Gastroesophageal sphincter (tissue), 4 donors: ENCODE measurements at places on chromosomes 16 and 17.
A peak's percentile ranks its signal among the peaks of the same experiment; 100 is the strongest.

GRCh38 chr17:46737326-46737725 is 81.2 kb downstream of the WNT3 start:
- no peak for ATAC-seq

- no peak for ATAC-seq
Observed at GRCh38 chr17:69061721-69062556, 1.2 kb upstream of the ABCA9 start.

GRCh38 chr17:39737760-39738567 is at the start of gene GRB7:
TSS of gene GRB7 (plus strand) at chr17:39737938. CDS start at chr17:39742302, 4,364 bp downstream.
- ATAC-seq, result no peak

DNA sequence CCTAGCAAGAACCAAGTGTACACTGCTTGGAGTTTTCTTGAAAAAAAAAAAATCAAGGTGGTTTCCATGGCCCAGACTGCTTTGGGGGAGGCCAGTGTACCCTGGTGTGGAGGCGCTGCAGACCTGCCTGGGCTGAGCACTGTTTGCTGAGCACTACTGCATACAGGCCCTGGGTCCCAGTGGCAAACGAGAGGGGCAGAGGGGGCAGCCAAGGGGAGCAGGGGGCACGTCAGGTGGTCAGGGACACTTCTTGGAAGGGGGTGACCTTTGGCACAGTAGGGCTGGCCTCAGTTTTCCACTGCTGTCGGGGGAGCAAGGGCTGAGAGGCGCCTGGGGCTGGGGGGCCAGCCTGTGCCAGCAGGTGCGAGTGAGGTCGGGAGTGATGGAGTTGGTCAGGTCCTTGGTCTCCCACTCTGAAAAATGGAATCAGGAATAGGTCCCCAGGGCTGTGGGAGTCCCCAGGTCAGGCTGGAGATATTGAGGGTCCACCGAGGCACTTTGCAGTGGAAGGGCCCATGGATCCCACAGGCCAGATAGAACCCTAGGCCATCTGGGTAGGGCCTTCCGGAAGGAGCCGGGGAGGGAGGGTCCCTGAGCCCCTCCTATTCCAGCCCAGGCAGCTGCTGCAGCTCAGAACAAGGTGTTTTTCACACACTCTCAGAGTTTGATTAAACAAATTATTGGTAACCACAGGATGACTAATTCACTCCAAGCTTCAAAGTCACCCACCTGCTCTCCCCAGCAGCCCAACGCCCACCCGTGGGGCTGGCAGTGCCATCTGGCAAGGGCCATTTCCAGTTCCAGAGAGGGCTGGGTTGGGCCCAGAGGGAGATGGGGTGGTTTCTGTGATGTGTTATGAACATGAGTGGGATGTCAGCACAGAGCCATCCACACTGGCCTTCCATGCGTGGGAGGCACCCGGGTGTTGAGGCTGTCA is 3.5 kb downstream of the ZFPM1 start:
- ATAC-seq, result no peak

DNA sequence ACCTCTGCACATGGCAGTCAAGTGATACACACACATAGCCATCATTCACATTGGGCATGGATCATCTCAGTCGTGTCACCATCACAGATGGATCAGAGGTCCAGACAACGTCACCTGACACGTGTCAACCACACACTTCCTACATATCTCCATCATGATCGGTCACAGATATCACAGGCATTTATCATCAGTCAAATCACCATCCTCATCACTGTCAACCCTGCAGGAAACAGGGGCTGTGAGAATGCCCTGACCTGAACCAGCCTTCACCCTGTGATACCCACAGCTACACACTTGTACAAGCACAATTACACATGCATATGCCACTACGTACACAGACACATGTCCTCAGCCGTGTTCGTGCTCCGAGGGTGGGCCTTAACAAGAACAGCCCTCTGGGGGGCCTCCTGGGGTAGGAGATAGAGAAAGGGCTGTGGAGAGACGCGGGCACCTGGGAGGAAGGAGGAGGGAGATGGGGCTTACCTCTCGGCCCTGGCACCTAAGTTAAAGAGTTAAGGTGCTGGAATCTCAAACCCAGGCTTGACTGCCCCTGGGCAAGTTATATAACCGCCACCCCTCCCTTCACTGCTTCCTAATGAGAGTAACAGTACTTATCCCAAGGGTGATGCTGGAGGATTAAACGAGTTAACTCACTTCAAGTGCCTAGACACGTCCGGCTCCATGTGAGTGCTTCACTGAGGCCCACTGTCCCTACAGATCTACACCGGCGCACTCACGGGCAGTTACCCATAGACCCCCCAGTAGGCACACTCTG is 1.1 kb downstream of the SLC12A4 start:
- no peak for ATAC-seq

DNA sequence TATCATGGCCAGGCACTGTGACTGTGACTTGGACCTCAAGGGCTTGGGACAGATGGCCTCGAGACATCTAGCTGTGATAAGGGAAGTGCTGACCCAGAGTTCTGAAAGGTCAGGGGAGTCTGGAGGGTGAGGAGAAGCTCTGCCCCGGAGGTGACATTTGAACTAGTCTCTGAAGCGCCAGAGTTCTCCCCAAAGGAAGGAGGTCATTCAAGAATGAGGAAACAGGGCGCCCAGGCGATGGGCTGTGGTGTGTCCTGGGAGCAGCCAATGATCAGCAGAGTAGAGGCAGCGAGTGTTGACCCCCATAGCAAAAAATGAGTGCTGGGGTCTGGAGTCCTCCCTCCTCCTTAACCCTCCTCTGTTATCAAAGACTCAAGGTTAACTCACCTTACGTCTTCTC is 4.9 kb downstream of the STARD3 start:
- no peak for ATAC-seq

DNA sequence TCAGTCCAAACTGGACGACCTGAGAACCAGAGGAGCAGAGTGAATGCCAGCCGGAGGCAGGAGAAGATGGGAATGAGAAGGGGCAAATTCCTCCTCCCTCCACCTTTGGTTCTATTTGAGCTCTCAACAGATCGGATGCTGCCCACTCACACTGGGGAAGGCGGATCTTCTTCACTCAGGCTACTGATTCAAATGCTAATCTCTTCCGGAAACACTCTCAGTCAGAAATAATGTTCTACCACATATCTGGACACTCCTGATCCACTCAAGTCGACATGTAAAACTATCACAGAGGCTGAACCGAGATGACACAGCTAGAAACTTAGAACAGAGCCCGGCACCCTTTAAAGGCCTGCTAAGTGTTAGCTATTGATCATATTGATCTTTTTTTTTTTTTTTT is 57.4 kb upstream of the GRIN2A start:
- no peak for ATAC-seq

GRCh38 chr16:56108056-56108471 is 83.2 kb upstream of the GNAO1 start:
- ATAC-seq, result no peak

DNA sequence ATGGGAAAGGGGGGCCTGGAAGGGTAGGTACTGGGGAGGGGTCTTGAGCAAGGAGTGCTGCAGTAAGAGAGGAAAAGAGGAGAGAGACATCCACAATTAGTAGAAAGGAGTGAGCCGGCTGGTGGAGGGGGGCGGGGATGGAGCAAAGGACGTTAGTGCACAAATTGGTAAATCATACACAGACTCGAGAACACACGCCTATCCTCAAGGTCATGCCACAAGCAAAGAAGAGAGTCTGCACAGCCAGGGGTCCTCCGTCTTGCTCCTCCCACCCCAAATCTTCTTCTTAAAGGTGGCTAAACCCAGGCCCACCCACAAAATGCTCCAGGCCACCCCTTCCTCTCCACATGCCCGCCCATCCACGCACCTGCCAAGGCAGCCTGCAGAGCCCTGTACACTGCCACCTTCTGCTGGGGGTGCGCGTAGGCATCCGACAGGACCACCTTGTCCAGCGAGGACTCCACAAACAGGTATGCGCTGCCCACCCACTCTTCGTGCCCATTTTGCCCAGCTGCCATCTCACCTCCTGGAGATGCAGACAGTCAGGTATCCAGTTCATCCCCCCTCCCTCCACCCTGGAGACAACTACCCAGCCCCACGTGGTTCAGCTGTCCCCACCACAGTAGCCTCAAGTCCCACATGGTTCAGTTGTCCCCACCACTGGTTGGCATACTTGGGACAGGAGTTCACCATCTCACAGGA is 3.4 kb downstream of the TRADD start:
- no peak for ATAC-seq

DNA sequence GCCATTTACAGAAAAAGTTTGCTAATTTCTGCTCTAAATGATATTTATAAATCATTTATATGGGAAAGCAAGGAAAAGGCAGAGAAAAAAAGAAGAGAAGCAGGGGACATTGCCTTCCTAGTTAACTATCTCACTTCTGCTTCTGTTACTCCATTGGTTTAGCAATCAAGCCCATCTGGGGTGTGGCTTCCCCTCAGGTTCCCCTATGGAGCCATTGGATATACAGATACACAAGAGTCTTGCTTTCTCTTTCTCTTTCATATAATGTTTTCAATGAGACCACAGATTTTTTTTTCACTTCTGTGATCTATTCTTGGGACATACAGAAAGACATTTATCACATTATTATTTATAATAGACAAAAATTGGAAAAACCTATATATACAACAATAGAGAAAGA is 105.6 kb upstream of the TOM1L1 start:
- ATAC-seq, result no peak

DNA sequence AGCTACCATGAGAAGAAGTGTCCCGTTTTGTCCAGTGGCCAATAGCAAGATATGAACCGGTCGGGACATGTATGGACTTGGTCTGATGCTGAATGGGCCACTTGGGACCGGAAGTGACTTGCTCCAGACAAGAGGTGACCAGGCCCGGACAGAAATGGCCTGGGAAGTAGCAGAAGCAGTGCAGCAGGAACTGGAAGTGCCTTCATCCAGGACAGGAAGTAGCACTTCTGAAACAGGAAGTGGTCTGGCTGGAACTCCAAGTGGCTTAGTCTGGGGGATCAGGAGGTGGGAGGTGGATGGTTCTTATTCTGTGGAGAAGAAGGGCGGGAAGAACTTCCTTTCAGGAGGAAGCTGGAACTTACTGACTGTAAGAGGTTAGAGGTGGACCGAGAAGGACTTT is 5.3 kb downstream of the EFNB3 start:
- no peak for ATAC-seq

DNA sequence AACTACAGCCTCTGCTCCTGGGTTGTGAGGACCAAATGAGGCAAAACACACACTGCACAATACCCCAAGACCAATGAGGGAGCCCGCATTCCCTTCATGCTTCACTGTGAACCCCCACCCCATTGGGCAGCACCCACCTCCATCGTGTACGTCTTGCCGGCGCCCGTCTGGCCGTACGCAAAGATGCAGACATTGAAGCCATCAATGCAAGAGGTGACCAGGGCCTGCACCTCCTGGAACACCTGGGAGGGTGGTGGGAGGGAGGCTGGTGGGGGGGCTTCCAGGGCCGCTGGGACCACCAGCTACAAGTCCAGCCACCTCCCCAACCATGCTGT is 28.4 kb downstream of the KATNB1 start:
- no peak for ATAC-seq

DNA sequence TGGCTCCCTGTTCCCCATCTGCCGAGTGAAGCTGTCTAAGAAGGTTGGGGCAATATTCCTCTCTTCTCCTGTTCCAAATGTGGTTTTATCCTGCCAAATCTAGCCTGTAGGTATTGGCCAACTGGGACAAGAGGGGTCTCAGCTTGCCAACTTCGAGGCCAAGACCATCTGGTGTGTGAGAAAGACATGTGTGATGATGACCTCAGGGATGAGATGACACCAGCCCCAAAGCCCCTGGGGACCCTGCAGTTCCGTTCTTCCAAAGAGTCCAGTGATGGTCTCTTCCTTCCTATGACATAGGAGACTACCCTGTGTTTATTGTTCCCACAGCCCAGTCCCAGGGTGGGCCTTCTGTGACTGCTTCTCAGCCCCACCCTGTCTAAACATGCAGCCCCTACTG is 34.8 kb upstream of the ADAMTS18 start:
- ATAC-seq, result peak; percentile 53

- ATAC-seq, result no peak
Observed at GRCh38 chr17:14321476-14321949, 20.6 kb downstream of the HS3ST3B1 start.

GRCh38 chr17:62968445-62968923 is 2.4 kb downstream of the TANC2 start:
- peak; percentile 27 for ATAC-seq

- peak; percentile 42 for ATAC-seq
Observed at GRCh38 chr16:20611975-20612481, 35.9 kb upstream of the ACSM2B start.

- no peak for ATAC-seq
Observed at GRCh38 chr17:68176718-68177117, 71.1 kb upstream of the AMZ2 start.

- no peak for ATAC-seq
Observed at GRCh38 chr17:74759243-74759801, 10.9 kb downstream of the NHERF1 start.

- ATAC-seq, result no peak
Observed at GRCh38 chr16:85081038-85081437, 31.2 kb downstream of the CIBAR2 start.

DNA sequence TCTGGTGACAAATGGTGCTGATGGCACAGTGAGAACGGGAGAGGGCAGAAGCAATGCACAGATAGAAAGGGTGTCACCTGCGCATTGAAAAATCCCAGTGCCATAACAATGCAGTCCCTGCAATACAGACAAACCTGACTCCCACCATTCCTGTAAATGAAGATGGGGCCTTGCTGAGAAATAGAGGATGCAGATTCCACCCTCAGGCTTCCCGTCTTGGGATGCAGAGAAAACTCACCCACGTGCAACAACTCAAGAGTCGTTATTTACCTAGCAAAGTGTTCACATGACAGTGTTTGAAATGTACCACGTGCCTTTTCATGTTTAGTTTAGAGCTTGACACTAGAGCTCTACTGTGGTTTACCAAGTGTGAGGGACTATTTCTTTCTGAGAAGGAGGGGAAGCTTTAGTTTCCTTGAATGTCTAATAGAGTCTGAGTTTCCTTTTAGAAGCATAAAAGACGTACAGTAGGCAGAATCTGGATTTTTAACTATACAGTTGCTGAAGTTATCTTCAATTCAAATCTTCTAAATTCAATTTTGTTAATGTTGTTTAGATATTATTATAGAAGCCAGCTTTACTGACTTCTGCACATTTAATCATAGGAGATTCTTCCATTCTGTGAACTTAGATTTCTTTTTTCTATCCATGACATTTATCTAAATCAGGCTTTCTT is 35.6 kb downstream of the WWOX start:
- no peak for ATAC-seq

DNA sequence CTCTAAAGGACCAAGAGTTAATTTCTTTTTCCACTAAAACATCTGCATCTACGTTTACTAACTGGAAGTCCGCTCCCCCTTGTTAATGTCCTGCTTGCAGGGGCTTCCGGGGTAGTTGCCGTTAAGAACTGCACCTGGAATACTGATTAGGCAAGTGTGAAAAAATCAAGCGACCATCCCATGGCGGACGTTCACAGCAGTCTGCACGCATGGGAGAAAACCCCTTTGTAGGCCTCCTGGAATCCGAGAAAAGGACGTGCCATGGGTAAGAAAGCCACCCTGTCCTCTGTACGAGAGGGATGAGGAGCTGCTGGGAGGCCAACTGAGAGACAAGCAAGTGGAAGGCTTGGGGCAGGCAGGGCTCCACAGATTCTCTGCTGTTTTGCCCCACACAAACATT is 14.9 kb downstream of the SNN start:
- no peak for ATAC-seq
